Progenitor cell of endocrine pancreas (in vitro differentiated cells): ENCODE measurements at places on chromosomes 3 and 15. TPM values are rescaled to one million over a fixed set of nuclear protein-coding genes. Genes with fewer than 3 reads are reported as not detected.

GRCh38 chr15:53310709-53311108 is 448.8 kb downstream of the WDR72 start:
- no peaks in the 10 kb centered on the region for H3K27me3 ChIP-seq
- H3K36me3 ChIP-seq: no peaks in the 10 kb centered on the region
- peaks cover 24% of the 10 kb centered on the region for H3K4me1 ChIP-seq
- H3K4me3 ChIP-seq: no peak overlapping the region

GRCh38 chr3:20288050-20288449 is 102.0 kb upstream of the SGO1 start:
- DNase-seq: no peak
- H3K27ac ChIP-seq: no peak overlapping the region
- no peaks in the 10 kb centered on the region for H3K27me3 ChIP-seq

GRCh38 chr15:57667171-57667849 is 39.2 kb upstream of the POLR2M start:
- peaks cover 20% of the 10 kb centered on the region for H3K4me1 ChIP-seq
- no peaks in the 10 kb centered on the region for H3K27me3 ChIP-seq
- H3K4me3 ChIP-seq: no peak overlapping the region
- no peaks in the 10 kb centered on the region for H3K36me3 ChIP-seq
- H3K27ac ChIP-seq: peak overlapping the region; percentile 29
- no peak for DNase-seq

DNA sequence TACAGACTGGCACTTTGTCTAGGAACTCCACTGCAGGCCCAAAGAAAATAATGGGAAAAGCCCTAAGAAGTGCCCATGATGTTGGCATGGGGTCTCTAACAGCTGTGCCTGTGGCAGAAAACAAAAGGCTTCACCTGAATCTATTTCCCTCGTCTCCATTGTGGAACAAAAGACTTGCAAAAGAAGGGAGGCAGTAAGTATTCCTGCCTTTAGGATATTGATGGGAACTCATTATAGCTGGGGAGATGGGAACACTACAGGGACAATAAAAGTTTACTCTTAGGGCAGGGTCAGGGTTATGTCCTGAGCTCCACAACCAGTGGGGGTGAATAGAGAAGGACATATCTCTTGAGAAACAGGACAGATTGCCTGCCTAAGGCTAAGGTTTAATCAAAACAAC is 930.6 kb upstream of the EPHA6 start:
- no peak for DNase-seq
- peaks cover 3% of the 10 kb centered on the region for H3K4me1 ChIP-seq
- no peaks in the 10 kb centered on the region for H3K27me3 ChIP-seq
- H3K36me3 ChIP-seq: no peaks in the 10 kb centered on the region
- no peak overlapping the region for H3K27ac ChIP-seq

GRCh38 chr15:84797801-84798200 is 19.4 kb upstream of the ALPK3 start:
- DNase-seq: no peak
- H3K4me1 ChIP-seq: no peaks in the 10 kb centered on the region
- no peak overlapping the region for H3K27ac ChIP-seq
- peaks cover 19% of the 10 kb centered on the region for H3K36me3 ChIP-seq
- no peaks in the 10 kb centered on the region for H3K27me3 ChIP-seq
- no peak overlapping the region for H3K4me3 ChIP-seq

GRCh38 chr15:95295896-95296625 is 1034.4 kb upstream of the NR2F2 start:
- no peak for DNase-seq
- H3K4me1 ChIP-seq: peaks cover 24% of the 10 kb centered on the region
- H3K4me3 ChIP-seq: no peak overlapping the region

DNA sequence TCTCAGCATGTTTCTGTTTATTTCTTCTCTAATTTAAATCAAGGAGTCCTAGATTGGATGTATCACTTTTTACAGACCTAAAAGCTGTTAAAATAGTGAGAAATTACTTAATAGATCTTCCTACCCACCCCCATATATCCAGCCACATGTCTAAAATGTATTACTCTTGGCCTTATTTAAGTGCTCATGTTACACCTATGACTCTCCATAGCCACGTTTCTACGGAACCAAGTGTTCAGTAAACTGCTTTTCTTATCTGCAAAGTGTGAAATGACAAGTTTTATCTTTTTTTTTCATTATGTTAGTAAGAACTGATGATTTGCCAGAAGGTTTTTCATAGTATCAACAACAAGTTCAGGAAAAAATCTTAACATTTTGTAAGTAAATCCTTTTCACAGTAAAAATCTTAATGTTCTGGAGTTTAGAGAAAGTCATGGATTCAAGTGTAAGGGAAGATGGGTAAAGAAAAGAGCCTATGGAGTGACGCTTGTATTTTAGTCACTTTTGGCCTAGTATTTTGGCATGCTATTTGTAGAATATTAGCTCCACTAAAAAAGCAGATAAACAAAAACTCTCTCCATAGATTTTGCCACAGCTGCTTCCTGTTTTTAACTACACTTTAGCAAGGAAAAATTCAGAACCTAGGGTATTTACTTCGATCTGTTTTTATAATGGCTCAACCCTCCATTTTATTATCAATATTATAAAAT is 41.2 kb upstream of the IGSF10 start:
- H3K27me3 ChIP-seq: no peaks in the 10 kb centered on the region
- DNase-seq: no peak
- no peaks in the 10 kb centered on the region for H3K36me3 ChIP-seq
- no peak overlapping the region for H3K4me3 ChIP-seq
- no peaks in the 10 kb centered on the region for H3K4me1 ChIP-seq

- no peak for DNase-seq
- H3K27me3 ChIP-seq: no peaks in the 10 kb centered on the region
- H3K36me3 ChIP-seq: peaks cover 4% of the 10 kb centered on the region
- no peak overlapping the region for H3K4me3 ChIP-seq
- no peak overlapping the region for H3K27ac ChIP-seq
- H3K4me1 ChIP-seq: no peaks in the 10 kb centered on the region
Observed at GRCh38 chr3:175919133-175919532, 1060.0 kb downstream of the NAALADL2 start.

- H3K36me3 ChIP-seq: no peaks in the 10 kb centered on the region
- H3K4me3 ChIP-seq: no peak overlapping the region
- no peak overlapping the region for H3K27ac ChIP-seq
- peaks cover 13% of the 10 kb centered on the region for H3K27me3 ChIP-seq
Observed at GRCh38 chr3:66598168-66598567, 97.3 kb upstream of the LRIG1 start.

- H3K27me3 ChIP-seq: no peaks in the 10 kb centered on the region
- peak overlapping the region; percentile 71 for H3K27ac ChIP-seq
- peaks cover 8% of the 10 kb centered on the region for H3K4me1 ChIP-seq
Observed at GRCh38 chr3:15300323-15301078, 31.9 kb downstream of the SH3BP5 start.

DNA sequence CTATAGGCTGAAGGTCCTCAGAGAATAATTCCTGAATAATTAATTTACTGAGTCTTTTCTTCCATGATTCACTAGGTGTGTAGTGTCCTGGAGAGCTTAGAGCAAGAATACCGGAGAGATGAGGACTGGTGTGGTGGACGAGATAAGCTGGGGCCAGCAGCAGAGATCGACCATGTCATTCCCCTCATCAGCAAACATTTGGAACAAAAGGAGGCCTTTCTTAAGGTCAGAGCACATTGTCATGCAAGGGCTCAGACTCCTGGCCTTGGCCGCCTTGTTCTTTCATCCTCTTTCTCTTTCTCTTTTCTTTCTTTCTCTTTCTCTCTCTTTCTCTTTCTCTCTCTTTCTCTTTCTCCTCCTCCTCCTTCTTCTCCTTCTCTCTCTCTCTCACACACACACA is 291.4 kb upstream of the UMPS start:
- peaks cover 37% of the 10 kb centered on the region for H3K36me3 ChIP-seq
- H3K27ac ChIP-seq: no peak overlapping the region
- H3K4me1 ChIP-seq: no peaks in the 10 kb centered on the region
- no peak overlapping the region for H3K4me3 ChIP-seq
- H3K27me3 ChIP-seq: no peaks in the 10 kb centered on the region

- H3K36me3 ChIP-seq: peaks cover 3% of the 10 kb centered on the region
- DNase-seq: no peak
- H3K27ac ChIP-seq: no peak overlapping the region
- no peak overlapping the region for H3K4me3 ChIP-seq
- H3K4me1 ChIP-seq: no peaks in the 10 kb centered on the region
Observed at GRCh38 chr3:121491683-121492320, 54.0 kb downstream of the POLQ start.

DNA sequence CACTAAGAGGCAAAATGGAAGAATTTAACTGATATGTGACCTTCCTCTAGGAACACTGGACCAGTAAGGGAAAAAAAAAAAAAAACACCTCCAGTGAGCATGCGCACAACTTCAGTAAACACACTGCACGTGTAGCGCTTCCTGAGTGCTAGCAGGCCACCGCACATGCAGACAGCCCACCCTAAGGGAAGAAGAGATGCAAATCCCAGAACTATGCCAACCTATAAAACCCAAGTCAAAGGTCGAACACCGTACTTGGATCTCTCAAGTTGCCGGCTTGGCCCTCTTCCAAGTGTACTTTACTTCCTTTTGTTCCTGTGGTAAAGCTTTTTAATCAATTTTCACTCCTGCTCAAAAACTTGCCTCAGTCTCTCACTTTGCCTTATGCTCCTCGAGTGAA is 64.5 kb upstream of the CADPS start:
- DNase-seq: no peak
- no peak overlapping the region for H3K4me3 ChIP-seq
- no peaks in the 10 kb centered on the region for H3K36me3 ChIP-seq
- peaks cover 20% of the 10 kb centered on the region for H3K4me1 ChIP-seq
- H3K27me3 ChIP-seq: no peaks in the 10 kb centered on the region
- no peak overlapping the region for H3K27ac ChIP-seq

GRCh38 chr15:78082106-78082742 is 4.7 kb upstream of the TBC1D2B start:
- H3K4me3 ChIP-seq: no peak overlapping the region
- peaks cover 3% of the 10 kb centered on the region for H3K4me1 ChIP-seq
- H3K36me3 ChIP-seq: no peaks in the 10 kb centered on the region
- no peak for DNase-seq

GRCh38 chr3:38137615-38138348 is 679 bp upstream of the MYD88 start:
- peak overlapping the region; percentile 98 for H3K4me3 ChIP-seq
- H3K36me3 ChIP-seq: peaks cover 4% of the 10 kb centered on the region
- DNase-seq: no peak
- H3K4me1 ChIP-seq: peaks cover 54% of the 10 kb centered on the region

DNA sequence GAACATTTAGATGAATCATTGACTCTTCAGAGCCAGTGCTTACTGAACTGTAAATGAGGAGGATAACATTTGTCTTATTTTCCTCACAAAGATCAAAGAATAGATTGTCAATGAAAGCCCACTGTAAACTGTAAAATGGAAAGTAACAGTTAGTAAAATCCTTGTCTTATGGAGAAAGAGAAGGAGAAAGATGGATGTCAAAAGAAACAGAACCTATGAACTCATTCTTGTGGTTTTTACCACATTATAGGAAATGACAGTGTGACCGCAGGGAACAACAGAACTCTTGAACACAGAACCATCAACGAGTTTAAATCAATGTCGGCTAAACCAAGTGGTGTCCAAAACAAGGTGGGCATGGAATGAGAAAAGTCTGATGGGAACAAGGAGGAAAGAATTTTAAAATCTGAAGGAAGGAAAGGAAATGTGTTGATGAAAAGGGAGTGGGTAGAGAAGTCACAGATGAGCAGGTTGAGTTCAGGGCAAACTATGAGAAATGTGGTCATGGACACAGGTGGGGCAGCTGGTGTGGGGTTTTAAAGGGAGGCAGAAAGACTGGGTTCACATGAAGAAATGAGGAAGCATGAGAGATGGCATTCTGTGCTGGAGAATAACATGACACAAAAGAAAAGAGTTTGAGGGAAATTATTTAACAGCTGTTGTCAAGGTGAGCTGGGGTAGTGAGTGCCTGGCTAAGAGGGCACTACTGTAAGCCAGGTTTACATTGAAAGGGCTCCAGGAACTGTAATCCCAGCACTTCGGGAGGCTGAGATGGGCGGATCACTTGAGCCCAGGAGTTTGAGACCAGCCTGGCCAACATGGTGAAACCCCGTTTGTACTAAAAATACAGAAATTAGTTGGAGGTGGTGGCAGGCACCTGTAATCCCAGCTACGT is 42.4 kb upstream of the ETV5 start:
- no peaks in the 10 kb centered on the region for H3K36me3 ChIP-seq
- peaks cover 9% of the 10 kb centered on the region for H3K27me3 ChIP-seq
- DNase-seq: no peak
- no peak overlapping the region for H3K27ac ChIP-seq
- H3K4me3 ChIP-seq: no peak overlapping the region
- H3K4me1 ChIP-seq: no peaks in the 10 kb centered on the region

- peaks cover 9% of the 10 kb centered on the region for H3K27me3 ChIP-seq
- H3K4me3 ChIP-seq: no peak overlapping the region
- H3K27ac ChIP-seq: no peak overlapping the region
- no peak for DNase-seq
- no peaks in the 10 kb centered on the region for H3K4me1 ChIP-seq
Observed at GRCh38 chr3:54784021-54784420, 143.8 kb downstream of the LRTM1 start.

DNA sequence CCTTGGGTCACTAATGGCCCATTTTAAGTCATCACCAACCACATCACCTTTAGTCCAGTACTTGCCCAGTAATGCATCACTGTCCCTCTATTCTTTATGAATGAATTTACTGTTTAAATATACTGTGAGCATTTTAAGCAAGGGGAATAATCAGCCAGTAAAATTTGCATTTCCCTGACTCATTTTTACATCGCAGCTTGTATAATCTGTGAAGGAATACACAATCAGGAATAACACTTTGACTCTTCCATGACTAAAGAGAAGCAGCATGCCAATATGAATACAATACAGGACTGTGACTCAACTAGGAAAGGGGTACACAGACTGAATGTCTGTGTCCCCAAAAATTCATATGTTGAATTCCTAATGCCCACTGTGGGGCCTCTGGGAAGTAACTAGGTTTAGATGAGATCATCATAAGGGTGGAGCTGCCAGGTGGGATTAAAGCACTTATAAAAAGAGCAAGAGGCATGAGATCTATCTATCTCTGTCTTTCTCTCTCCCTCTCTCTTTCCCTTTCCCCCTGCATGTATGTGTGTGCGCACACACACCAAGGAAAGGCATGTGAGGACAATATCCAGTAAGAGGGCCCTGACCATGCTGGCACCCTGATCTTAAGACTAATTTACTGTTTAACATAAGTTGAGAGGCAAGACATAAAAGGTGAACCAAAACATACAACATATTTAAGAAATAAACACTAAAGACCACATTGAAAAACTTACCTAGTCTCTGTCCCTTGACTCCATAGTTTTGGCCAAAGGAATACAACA is 12.1 kb downstream of the B4GALT4 start:
- no peak overlapping the region for H3K4me3 ChIP-seq
- no peaks in the 10 kb centered on the region for H3K27me3 ChIP-seq
- H3K4me1 ChIP-seq: no peaks in the 10 kb centered on the region
- no peak overlapping the region for H3K27ac ChIP-seq

Gene GOLGA8J
- not detected in 2 replicates for total RNA-seq

Gene CYP8B1
- not detected in 2 replicates for total RNA-seq

Gene CYP1A1
- 1.5 and 2.8 TPM in 2 replicates for total RNA-seq

Gene CSPG4
- total RNA-seq: 0.41 and 0.51 TPM in 2 replicates

Gene GP5
- total RNA-seq: 0.18 and 0.24 TPM in 2 replicates

Gene GOLGA8Q
- not detected in 2 replicates for total RNA-seq

Gene GNB5
- total RNA-seq: 54.6 and 56.0 TPM in 2 replicates

Gene VPS33B
- total RNA-seq: 28.0 and 33.3 TPM in 2 replicates

Gene LRRC49
- total RNA-seq: 23.4 and 23.6 TPM in 2 replicates

Gene ATP10A
- total RNA-seq: 0.07 and 0.16 TPM in 2 replicates

Gene ARNT2
- total RNA-seq: 37.3 and 38.9 TPM in 2 replicates

Gene XPC
- total RNA-seq: 40.1 and 43.0 TPM in 2 replicates

Gene TMEM207
- total RNA-seq: 0.27 TPM in 1 of 2 replicates, not detected in the other
